ENCODE measurements at places on chromosomes 6 and 20.

DNA sequence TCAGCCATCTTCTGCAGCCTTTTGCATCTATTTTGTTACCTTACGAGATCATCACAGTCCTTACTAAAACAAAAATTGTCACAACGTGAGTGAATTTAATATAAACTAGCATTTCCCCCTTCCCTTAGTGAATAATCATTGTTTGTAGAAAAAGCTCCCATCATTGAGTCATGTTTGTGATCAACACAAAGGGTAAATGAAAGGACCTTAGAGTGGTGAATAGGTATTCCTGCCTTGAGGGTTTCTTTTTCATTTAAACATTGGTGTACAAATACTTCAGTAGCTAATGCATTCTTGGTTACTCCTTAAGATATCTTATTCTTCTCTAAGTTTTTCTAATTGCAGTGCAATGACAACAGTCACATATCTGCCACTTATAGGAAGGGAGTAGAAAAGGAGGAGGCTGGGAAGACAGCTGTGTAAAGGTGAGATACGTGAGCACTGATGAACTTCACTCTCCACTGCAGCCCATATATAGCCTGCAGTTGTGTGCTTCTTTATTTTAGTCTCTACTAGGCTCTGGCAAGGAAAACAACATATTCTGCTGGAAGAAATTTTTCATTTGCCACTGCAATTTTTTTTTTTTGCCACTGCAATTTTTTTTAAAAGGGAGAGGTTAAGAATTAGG lies 27.8 kb downstream of the ADGRG6 start:
- DNase-seq, result no peak

GRCh38 chr6:43714311-43715055 lies 26.9 kb upstream of the MRPS18A start:
- DNase-seq, result no peak

- no peak for DNase-seq
Observed at GRCh38 chr6:11241793-11242201, 9.3 kb upstream of the NEDD9 start.

GRCh38 chr20:13458860-13459451 lies 179.8 kb downstream of the TASP1 start:
- peak; percentile 39 for DNase-seq

- DNase-seq, result peak; percentile 26
Observed at GRCh38 chr20:19260412-19261090, 48.1 kb downstream of the SLC24A3 start.

Measured in GM10248 (cell line).